ENCODE measurements at places on chromosomes 7 and 10.
A peak's percentile ranks its signal among the peaks of the same experiment; 100 is the strongest.

DNA sequence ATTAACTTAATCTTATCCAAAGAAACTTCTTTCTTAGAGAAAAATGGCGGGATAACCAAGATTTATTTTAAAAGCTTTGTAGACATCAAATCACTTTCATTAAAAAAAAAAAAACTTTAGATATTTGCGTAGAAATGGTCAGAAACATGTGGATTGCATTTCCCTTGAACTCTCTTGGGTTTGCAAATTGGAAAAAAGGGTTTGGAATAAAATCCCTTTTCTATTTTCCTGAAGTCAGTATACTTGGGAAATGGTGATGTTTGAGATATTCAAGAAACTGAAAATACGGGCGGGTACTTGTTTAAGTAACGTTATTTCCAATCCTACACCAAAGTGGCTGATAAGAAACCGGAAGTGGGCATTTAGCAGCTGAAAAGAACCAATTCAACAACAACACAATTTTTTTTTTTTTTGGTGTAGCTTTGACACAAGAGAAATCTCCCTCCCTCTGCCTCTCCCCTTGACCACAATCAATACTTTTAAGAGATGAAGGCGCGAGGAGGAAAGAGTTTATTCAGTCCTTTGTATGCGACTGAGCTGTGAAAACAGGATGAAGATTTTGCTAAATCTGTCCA lies 13.7 kb upstream of the GFRA1 start:
- DNase-seq, result no peak

DNA sequence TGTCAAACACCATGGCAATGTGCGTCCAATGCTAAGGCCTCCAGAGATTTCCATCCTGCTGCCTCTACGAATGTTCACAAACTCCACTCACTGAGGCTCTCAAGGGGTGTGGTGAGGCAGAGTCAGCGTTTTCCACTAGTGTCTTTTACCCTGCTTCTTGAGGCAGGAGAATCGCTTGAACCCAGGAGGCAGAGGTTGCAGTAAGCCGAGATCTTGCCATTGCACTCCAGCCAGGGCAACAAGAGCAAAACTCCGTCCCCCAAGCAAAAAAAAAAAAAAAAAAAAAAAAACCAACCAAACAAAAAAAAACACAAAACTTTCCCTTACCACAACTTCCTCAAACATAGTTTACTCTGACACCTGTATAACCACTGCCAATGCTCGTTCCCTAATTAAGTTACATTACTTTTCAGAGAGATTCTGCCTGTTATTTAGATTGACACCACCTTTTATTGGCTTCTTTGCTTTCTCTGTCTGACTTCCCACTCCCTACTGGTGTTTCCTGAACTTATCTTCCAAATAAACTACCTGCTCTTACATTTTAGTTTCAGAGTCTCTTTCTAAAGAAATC lies 102.1 kb upstream of the ZNF746 start:
- no peak for DNase-seq

DNA sequence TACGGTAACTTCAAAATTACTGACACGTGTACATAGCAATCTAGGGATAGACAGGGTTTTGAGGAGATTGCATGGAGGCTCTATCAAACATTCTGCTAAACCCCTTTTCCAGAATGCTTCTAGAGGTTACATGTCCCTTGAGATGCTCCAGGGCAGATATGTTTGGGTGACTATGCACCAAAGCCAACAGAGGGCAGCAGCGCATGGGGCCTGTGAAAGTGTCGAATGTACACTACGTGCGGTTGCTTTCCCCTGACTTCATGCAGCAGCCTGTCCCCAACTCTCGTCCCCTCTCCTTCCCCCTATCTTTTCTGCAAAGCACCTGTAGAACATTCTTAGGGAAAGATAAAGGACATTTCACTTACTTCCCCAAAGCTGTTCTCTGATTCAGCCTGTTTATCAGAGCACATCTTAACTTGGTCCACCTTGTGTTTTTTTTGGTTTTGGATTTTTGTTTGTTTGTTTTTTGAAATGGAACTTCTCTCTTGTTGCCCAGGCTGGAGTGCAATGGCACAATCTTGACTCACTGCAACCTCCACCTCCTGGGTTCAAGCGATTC lies 90.2 kb downstream of the UBE3C start:
- no peak for DNase-seq

DNA sequence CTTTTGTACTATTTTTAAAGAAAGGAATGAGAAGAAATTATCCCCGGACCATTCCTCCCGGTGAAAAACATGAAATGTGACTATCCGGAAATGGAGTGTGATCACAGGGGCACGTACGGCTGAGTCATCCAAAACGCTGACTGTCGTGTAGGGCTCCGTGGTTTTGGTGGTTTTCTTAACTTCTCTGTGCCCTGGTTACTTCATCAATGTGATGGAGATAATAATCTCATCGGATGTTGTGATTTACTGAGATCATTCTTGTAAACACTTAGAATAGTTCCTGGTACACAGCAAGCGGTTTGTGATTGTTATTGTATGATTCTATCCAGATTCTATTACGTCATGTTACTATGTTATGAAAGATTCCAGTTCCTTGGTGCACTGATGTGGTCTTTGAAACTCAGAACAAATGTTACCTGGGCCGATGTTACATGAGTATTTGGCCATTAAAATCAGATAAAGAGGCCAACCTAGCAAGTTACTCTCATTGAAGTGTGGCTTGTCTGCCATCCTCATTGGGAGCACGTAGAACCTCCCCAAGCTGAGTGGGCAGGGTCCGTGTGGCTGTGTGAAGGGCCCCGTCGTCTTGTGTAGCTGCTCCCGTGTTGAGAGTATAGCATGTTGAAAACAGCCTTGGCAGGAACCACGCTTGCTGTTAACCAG lies 99.5 kb downstream of the CAMK1D start:
- no peak for DNase-seq

DNA sequence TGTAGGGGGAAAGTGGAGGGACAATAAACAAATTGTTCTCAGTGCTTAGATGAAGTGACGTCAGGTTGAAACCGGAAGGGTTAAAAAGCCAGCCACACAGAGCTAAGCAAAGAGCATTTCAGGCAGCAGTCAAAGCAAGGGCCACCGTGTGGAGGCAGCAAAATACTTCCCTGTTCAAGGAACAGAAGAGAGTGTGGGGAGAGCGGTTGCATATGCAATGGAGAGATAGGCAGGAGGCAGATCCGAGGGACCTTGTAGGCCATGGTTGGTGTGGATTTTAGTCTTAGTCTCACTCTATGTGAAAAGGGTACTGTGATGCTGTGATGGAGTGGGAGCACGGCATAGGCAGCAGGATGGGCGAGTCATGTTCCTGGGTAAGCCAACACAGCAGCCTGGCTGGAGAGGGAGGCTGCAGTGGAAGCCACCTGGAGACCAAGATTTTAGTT lies 3.8 kb upstream of the STN1 start:
- DNase-seq, result peak; percentile 64

DNA sequence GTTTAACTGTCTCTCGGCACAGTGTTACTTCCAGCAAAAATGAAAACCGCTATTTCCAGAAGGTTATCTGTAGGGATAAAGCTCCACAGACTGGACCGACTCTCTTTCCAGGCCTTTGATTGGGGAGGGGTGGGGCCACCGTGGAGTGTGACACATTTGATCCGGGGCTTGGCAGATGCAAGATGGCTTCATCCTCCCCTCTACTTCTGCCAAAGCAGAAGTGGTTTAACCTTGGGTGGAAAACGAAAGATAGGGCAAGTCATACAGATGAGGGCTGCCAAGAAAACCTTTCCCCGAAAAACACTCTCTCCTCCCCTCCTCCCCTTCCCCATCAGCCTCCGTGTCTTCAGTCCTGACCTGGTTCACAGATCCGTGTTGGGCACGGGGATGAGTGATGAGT lies 139.7 kb upstream of the SH2B2 start:
- DNase-seq, result no peak

GRCh38 chr10:10044922-10045764 lies 972.5 kb upstream of the CELF2 start:
- no peak for DNase-seq

GRCh38 chr10:125441151-125441550 lies 241.8 kb downstream of the TEX36 start:
- no peak for DNase-seq

GRCh38 chr10:122073508-122073907 lies 84.5 kb downstream of the TACC2 start:
- no peak for DNase-seq

GRCh38 chr7:55413442-55413841 lies 48.3 kb downstream of the LANCL2 start:
- no peak for DNase-seq

DNA sequence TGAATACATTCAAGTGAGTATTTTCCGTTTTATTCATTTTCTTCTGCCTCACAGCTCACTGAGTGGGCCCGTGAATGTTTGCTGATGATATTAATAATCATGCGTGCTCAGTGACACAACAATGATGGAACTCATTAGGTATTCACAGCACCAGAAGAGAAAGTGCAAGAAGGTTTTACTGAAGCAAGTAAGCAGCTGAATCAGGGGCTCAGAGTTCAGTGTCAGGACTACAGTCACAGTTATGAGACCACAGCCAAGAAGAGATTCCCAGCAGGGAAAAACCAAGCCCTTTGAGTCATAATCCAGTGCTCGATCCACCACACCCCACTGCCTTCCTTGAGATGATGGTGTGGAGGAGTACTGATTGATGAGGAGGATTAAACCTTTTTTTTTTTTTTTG lies 247.4 kb downstream of the KIAA1217 start:
- DNase-seq, result no peak

DNA sequence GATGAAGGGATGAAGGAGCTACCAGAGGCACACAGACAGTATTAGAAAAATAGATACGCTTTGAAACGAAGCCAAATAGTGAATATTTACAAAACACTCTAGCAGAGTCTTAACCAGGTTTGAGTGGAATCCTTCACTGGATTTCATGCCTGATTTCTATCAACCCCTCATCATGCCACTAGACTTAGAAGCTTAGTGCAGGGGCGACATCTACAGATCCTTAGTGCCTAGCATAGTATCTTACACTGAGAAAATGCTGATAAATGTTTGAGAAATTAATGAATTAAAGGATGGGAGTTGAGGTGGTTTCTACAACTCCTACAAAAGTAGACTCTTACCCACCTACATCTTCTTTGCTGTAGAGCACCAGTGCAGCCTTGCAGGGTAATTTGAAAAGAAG lies 54.7 kb upstream of the CCNJ start:
- DNase-seq, result no peak
